ENCODE measurements at places on chromosomes 2 and 18. TPM values are rescaled to one million over a fixed set of nuclear protein-coding genes. Genes with fewer than 3 reads are reported as not detected.

GRCh38 chr2:146572598-146572997, 1272.2 kb upstream of the ACVR2A start:
- DNase-seq: no peak

DNA sequence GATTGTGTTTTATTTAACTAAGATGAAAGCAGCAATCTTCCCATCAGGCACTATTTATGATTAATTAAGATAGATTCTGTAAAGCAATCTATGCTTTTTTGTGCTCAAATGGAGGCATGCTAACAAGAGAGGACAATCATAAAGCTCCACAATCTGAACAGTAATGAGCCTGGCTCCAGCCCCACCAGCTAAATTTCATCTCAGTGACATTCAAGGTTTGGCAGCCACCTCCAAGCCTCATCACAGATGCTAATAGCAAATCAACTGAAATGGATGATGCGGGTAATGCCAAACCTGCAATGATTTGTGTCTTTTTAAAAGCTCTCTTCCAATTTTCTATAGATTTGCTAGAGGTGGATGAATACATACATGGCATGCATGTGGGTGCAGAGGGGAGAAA, 456.6 kb downstream of the TDRD15 start:
- DNase-seq: no peak

Gene RPS27A
- 1,292 TPM for total RNA-seq

Gene CD207
- total RNA-seq: 0.74 TPM

- DNase-seq: no peak
Measured at GRCh38 chr18:59649591-59649990, 47.6 kb downstream of the CCBE1 start.

- no peak for DNase-seq
Measured at GRCh38 chr18:50633992-50634391, 74.1 kb downstream of the MAPK4 start.

DNA sequence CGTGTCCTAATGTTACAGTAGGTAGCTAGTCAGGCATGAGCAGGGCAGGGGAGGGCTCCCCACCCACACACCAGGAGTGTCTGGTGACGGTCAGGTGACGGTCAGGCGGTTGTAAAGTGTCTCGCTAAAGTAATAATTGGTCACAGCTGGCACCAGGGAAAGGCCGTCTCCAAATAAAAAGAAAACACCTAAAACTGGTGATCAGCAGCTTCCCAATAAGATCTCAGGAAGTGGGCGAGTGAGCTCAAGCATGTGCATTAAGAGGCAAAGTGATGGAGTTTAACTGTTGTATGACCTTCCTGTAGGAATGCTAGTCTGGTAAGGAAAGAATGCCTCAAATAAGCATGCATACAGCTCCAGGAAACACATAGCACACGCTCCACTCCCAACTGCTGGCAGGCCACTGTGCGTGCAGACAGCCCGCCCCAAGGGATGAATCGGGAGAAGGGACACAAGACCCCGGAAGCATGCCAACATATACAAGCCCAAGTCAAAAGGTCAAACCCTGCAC, 177.1 kb downstream of the RNF144A start:
- no peak for DNase-seq

Gene ERMN
- total RNA-seq: 0.36 TPM

DNA sequence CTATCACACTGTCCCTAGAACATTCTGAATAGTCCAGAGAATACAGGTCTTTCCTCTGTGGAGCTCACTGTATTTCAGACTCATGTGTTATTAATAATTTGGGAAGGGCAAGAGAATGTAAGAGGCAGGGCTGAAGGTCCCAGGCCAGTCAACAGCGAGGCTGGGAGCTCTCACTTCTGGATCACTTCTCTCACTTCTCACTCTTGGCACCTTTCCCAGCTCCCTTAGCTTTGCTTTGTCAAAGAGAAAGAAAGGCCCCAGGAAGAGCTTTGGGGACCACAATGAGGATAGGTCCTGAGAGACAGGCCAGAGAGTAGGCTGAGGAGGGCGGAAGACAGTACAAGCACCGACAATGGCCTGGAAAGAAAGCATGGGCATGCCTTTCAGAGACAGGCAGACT, 11.2 kb downstream of the EFR3B start:
- DNase-seq: no peak

Gene MYO5B
- 1.5 TPM for total RNA-seq

GRCh38 chr2:133097666-133098065, 427.7 kb upstream of the LYPD1 start:
- DNase-seq: no peak

- DNase-seq: no peak
Measured at GRCh38 chr2:144115739-144116291, 404.1 kb downstream of the ZEB2 start.

GRCh38 chr2:240128608-240129145, 7.4 kb downstream of the COPS9 start:
- no peak for DNase-seq

DNA sequence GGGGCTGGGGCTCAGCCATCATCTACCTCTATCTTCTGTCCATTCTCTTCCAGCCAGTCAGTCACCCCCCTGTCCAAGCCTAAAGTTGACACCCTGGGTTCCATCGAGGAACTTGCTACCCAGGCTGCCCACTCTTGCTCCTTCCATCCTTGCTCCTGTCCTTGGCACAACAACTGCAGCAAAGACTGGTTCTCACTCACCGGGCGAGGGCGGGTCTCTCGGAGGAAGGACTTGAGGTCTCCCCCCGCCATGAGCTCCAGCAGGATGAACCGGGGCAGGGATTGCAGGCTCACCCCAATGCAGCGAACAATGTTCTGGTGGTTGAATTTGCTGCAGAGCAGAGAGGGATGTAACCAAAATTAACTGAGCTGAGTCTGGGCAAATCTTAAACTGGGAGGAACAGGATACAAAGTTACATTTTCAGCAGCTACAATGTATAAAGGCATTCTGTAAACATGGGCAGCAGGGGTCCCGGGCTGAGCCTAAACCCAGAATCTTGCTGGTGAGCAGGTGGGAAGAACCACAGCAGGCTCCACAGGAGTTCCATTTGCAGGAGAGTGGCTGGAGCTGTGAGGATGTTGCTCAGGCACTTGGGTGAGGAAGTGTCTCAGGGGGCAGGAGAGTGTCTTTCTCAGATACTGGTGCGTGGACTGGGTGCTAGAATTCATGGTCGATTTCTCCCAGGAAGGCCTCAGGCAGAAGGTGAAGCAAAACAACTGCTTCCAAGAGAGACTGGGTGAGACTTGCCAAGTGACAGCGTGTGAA, 105.5 kb downstream of the CLIP4 start:
- no peak for DNase-seq

- no peak for DNase-seq
Measured at GRCh38 chr2:230496891-230497290, 80.9 kb downstream of the SP100 start.

DNA sequence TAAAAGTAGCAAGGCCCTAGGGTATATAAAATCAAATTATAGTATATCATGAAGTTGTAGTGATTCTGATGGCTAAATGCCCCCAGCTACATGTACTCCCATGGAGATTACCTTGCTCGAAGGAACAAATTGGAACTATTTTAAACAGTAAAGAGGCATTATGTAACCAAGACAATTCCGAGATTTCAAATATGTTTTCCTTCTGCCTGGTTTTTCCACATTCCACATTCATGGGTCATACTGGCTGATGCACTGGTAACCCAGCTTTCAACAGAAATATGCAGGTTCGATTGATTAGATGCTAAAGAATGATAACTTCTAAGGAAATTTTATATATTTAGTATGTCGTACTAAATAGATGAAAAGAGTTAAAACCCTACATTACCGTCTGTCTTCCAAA, 62.3 kb upstream of the MGAT4A start:
- no peak for DNase-seq

DNA sequence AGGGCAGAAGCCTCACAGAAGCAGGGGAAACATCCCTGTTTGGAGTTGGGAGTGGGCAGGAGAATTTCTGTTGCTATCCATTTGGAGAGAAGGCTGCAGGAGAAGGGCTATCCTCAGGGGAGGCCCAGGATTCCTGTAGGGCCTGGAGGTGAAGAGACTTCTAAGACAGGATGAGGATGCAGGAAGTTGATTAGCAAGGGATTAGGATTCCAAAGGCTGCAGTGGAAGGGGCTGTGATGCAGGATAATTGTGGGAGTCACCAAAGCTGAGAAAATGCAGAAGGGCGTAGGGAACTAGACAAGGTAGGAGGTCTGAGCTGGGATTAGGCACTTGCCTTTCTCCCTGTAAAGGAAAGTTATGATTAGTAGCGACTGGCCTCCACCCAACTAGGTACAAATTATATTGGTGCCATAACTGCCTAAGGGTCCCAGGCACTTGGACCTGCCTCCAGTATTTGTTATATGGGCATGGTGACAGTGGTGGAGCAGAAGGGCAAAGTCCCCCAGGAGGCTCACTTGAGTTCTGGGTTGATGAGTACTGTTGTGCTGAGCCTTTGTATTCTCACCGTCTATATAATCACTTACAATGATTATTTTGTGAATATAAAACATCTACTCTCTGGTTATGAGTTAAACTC, 96.4 kb upstream of the MSTN start:
- DNase-seq: peak; percentile 25

GRCh38 chr2:222398446-222398885, 25.9 kb upstream of the SGPP2 start:
- DNase-seq: no peak

DNA sequence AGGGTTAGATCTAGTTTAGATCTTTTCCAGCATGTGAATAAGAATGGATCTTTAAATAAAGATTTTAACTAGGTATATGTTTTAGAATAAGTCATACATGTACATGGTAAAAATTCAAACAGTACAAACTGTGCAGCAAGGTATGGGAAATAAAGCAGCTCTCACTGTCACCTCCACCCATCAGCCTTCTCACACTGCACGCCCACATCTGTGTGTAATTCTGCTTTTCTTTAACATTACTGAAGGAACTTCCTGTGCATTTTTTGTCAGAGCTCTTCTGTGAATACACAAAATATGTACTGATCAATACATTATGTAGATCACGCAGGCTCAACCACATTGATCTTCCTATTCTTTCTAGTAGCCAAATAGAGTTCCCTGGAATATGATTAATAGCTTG, 3.4 kb downstream of the CASP8 start:
- no peak for DNase-seq

Gene CYP1B1
- 1.2 TPM for total RNA-seq

DNA sequence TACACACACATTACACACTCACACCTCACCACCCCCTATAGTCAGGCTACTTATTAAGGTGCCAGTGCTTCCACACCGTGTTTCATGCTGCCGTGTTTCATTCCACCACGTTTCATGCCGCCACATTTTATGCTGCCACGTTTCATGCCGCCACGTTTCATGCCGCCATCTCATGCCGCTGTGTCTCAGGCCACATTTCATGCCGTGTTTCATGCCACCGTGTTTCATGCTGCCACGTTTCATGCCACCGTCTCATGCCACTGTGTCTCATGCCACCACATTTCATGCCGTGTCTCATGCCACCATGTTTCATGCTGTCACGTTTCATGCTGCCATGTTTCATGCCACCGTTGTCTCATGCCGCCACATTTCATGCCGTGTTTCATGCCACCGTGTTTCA, 65.1 kb downstream of the MBOAT2 start:
- no peak for DNase-seq

Gene SULT1C4
- total RNA-seq: 22.6 TPM

Gene PMAIP1
- 3.2 TPM for total RNA-seq

Gene ALPG
- total RNA-seq: not detected

- no peak for DNase-seq
Measured at GRCh38 chr2:159029936-159030335, 61.5 kb downstream of the TANC1 start.

DNA sequence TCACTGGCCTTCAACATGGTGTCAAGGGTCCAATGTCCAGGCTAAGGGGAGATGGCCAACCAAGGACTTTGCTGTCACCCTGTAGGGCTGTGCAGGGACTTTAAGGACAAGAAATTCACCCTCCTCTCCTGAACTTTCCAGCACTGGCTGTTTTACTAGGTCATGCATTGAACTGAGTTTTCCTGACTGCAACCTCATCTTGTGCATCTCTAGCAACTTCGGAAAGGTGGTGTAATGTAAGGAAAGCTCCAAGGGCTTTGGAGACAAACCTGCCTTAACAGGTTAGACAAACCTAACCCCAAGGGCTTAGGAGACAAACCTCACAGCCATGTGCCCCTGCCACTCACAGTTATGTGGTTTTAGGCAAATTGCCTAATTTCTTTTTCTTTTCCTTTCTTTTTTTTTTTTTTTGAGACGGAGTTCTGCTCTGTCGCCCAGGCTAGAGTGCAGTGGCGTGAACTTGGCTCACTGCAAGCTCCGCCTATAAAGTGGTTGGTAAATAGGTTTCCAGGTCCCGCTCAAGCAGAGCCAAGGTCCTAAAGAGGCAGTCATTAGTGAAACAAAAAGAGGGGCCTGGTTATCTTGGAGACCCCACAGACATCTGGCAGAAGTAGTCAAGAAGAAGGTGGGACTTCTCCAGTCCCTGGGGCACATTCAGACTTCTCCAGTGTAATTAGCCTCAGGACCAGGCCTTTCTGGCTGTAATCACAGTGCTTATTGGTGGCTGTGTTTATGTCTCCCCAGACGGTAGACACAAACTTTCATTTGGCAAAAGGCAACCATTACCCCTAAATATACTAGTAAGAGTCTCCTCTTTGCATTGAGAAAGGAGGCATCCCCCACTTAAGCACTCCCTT, 37.6 kb upstream of the PMAIP1 start:
- DNase-seq: no peak

DNA sequence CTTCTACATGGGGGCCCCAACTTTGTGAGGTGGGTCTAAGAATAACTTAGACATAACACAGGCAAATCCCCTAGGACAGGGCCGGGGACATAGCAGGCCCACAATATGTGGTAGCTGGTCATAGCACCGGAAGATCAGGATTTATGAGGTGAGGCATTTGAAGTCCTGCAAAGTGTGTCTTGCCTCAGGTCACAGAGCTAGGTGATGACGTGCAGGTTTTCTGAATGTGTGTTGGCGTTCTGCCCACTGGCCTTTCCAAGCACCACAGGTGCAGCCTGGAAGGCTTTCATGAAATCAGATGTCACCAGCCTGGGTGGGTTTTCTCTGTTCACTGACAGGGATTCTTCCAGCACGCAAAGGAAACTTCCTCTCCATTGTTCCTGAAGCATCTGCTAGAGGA, 119.1 kb downstream of the LRATD1 start:
- DNase-seq: no peak

Gene MROH2A
- total RNA-seq: 0.31 TPM

DNA sequence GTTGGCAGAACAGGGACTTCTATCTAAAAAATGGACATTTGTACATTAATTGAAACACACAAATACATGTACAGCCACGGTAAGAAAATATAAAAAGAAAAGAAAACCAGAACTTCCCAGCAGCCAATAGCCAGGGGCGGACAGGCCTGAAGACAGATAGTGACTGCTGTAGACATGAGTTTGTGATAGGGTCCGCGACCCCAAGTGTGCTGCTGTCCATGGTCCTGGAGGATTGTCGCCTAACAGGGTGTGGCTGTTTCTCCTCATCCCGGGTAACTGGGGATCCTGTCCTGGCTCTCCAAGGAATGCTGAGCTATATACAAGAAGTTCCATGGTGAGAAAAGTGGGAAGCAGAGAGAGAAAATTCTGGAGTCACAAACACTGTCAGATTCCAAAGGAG, 266.5 kb upstream of the SALL3 start:
- DNase-seq: no peak

Gene FAM124B
- total RNA-seq: 269 TPM

GRCh38 chr2:235849489-235849888, 318.7 kb downstream of the GBX2 start:
- DNase-seq: no peak

GRCh38 chr2:20615466-20616241, 35.2 kb downstream of the HS1BP3 start:
- no peak for DNase-seq
